NCI-H1436 treated with DMSO at 0.1 percent for 48 hours (cell line): ENCODE measurements at places on chromosomes 6 and 20.

GRCh38 chr20:47778398-47779354 is 6.6 kb downstream of the SULF2 start:
- DNase-seq, result no peak

GRCh38 chr6:44569931-44570385 is 182.5 kb downstream of the CDC5L start:
- no peak for DNase-seq

DNA sequence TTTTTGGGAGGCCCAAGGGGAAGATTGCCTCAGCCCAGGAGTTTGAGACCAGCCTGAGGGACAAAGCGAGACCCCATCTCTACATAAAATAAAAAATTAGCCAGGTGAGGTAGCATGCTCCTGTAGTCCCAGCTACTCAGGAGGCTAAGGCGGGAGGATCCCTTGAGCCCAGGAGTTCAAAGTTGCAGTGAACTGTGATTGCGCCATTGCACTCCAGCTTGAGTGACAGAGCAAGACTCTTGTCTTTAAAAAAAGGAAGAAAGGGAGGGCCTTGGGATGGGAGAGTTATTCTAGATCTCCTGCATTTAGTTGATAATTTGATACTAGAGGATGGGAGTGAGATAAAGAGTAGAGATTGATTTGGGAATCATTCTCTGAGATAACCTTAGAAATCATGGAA is 68.1 kb downstream of the ITCH start:
- no peak for DNase-seq

- no peak for DNase-seq
Measured at GRCh38 chr20:4233520-4233919, 218.2 kb upstream of the RNF24 start.
